ENCODE measurements at places on chromosomes 2 and 18. TPM values are rescaled to one million over a fixed set of nuclear protein-coding genes. Genes with fewer than 3 reads are reported as not detected.

DNA sequence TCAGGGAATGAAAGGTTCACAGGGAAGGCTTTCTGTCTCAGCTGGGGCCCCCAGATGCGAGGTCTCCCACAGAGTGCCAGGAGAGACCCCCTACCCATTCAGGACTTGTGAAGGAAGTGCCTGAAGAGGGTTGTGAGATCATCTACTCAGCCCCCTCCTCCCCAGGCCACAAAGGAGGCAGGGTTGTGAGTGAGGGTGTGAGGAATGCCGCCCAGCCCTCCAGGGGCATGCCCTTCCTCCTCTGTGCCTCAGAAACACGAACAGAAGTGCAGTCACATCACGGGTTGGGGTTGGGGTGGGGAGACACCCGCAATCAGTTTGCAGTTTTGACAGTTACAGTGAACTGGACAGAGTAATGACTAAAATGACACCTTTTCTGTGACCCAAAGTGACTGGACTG is 5.0 kb downstream of the MAL start:
- no peaks in the 10 kb centered on the region for H3K27me3 ChIP-seq
- peaks cover 69% of the 10 kb centered on the region for H3K4me1 ChIP-seq
- peak overlapping the region; percentile 54 for H3K27ac ChIP-seq
- no peak overlapping the region for H3K4me3 ChIP-seq
- DNase-seq: no peak

DNA sequence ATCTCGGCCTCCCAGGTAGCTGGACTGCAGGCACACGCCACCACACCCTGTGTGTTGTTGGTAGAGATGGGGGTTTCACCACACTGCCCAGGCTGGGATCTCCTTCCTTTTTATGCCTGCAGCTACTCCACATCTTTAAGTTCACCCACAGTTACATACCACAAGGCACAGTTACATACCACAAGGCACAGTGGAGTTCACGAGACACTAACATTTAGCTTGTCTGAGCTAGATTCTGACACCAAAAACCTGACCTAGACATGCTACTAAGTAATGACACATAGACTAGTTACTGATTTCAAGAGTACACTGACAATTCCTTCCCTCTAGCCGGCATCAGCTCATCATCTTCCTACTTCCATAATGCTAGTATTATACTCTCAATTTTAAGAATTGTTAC is 4.3 kb downstream of the POLR2D start:
- H3K4me1 ChIP-seq: peaks cover 25% of the 10 kb centered on the region
- H3K27me3 ChIP-seq: no peaks in the 10 kb centered on the region
- H3K27ac ChIP-seq: no peak overlapping the region
- no peaks in the 10 kb centered on the region for H3K36me3 ChIP-seq
- no peak for DNase-seq

- no peak for DNase-seq
- no peaks in the 10 kb centered on the region for H3K4me1 ChIP-seq
- H3K27me3 ChIP-seq: no peaks in the 10 kb centered on the region
- H3K36me3 ChIP-seq: no peaks in the 10 kb centered on the region
Observed at GRCh38 chr2:60991644-60992043, 25.9 kb upstream of the PEX13 start.

DNA sequence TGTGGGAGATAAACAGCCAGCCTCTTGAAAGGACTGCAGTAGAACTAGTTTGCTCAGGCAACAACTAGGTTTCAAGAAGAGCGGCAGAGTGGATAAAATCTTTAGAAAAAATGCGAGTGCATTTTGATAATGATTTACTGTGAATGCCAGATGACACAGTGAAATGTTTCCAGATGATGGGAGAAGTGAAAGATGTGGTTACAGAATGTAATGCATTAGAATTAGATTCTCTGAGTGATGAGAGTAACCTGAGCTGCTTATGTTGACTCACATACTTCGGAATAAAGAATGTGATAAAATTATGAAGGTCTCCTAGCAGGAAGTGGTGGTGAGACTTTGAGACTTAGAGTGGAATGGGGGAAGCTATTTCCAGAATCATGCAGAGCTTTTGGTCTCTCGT is 184.3 kb downstream of the GULP1 start:
- H3K27ac ChIP-seq: no peak overlapping the region
- no peak for DNase-seq
- no peaks in the 10 kb centered on the region for H3K4me1 ChIP-seq
- H3K4me3 ChIP-seq: no peak overlapping the region
- no peaks in the 10 kb centered on the region for H3K27me3 ChIP-seq

DNA sequence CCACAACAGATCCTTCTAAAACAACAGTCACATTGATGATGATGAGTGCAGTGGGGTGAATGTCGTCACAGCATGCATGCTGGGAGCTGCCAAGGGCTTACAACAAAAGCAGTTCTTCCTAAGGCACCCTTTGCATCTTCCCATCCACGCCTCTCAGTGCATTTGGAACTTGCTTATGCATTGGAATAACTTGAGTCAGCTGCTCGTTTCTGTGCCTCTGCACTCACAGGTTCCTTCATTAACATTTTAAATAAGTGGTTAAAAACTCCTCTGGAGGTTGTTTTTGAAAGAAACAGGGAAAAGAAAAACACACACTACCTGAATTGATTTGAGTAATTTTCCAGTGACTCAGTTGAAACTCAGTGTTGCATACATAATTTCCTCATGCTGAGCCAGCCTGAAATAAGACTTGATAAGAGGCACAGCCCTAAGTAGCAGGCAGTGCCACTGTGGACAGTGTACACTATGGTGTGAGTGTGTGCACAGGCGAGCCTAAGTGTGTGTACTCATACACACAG is 46.8 kb upstream of the TRIM43B start:
- no peak overlapping the region for H3K27ac ChIP-seq
- H3K4me1 ChIP-seq: no peaks in the 10 kb centered on the region

GRCh38 chr2:99537910-99538485 is 48.2 kb upstream of the REV1 start:
- no peak overlapping the region for H3K4me3 ChIP-seq
- H3K36me3 ChIP-seq: no peaks in the 10 kb centered on the region
- no peak for DNase-seq
- H3K27me3 ChIP-seq: no peaks in the 10 kb centered on the region
- H3K4me1 ChIP-seq: no peaks in the 10 kb centered on the region

- DNase-seq: no peak
- no peaks in the 10 kb centered on the region for H3K4me1 ChIP-seq
- no peaks in the 10 kb centered on the region for H3K27me3 ChIP-seq
- no peak overlapping the region for H3K27ac ChIP-seq
Observed at GRCh38 chr18:67308819-67309218, 207.7 kb downstream of the DSEL start.

DNA sequence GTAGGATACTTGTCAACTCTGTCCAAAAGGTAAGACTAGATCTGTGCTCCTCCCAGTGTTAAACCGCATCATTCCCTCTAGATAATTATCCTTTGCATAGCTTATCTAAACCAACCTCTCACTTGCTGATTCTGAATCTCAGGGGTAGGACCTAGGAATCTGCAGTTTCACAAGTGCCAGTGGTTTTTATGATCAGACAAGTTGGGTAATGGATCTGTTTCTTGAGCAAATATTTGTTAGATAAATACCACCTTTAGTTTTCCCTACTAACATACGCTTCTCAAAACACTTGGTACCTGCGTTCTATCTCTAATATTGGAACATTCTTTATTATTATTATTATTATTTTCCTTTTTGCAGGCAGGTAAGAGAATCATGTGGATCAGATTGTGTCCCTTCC is 439.9 kb downstream of the PTPRM start:
- DNase-seq: no peak
- no peaks in the 10 kb centered on the region for H3K36me3 ChIP-seq
- no peak overlapping the region for H3K4me3 ChIP-seq
- H3K27me3 ChIP-seq: no peaks in the 10 kb centered on the region

- no peak overlapping the region for H3K27ac ChIP-seq
- no peaks in the 10 kb centered on the region for H3K4me1 ChIP-seq
- no peak overlapping the region for H3K4me3 ChIP-seq
- no peaks in the 10 kb centered on the region for H3K27me3 ChIP-seq
Observed at GRCh38 chr2:234187646-234188174, 137.2 kb downstream of the SPP2 start.

The CNOT11 gene
- total RNA-seq: 61.5 TPM

The LCT gene
- total RNA-seq: not detected
